ENCODE measurements at places on chromosomes 16 and 17.

- no peak for DNase-seq
These were observed 31.8 kb downstream of the NDEL1 start for GRCh38 chr17:8467527-8467926.

DNA sequence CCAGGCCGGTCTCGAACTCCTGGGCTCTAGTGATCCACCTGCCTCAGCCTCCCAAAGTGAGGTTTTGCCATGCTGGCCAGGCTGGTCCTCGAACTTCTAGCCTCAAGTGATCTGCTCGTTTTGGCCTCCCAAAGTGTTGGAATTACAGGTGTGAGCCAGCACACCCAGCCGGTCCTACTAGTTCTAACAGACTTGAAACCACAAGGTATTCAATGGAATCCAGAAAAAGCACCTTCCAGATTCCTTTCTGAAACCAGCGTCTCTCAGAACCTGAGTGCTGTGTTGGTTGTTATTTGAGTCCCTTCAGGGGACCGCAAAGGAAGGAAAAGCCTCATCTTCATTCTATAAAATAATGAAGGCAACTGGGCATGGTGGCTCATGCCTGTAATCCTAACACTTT lies 4.1 kb downstream of the KRABD2 start:
- no peak for DNase-seq

DNA sequence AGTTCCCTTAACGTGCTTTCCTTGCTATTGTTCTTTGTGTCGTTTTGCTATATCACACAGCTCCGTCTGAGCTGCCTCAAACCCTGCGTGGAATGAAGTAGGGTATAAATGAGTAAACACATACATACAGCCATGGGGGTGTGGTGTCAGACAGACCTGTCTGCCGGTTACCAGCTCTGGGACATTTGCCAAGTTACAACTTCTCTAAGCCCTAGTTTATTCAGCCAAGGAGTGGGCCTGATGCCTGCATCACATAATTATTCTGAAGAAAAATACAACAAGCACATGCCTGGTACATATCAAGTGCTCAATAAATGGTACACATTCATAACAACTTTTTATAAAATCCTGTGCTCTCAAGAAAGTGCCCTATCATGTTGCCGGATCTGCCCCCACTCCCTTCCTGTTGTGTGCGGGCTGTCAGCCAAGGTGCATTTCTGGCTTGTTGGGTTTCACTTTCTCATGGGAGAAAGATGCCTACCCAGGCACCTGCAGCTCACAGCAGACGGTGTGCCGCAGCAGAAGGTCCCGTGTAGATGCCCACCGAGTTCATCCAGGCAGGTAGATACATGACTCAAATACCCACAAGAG lies 30.5 kb downstream of the SMPD3 start:
- no peak for DNase-seq

DNA sequence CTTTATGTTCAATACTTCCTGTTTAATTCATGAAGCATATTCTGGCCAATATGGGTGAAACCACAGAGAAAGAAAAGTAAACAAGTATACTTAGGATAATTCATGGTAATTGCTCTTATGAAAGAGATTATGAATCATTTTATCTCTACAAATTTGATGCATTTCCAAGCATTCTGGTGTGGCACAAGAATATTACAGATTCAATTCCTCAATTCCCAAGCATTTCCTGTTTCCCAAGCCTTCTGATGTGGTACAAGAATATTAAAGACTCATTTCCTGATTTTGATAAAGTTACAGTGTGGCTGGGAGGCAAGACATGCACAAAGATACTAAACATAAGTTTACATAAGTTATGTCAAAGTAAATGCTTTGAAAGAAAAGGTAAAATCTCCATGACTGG lies 126.1 kb upstream of the NUDT7 start:
- DNase-seq: no peak

- peak; percentile 83 for DNase-seq
These were observed 32.1 kb downstream of the IST1 start for GRCh38 chr16:71927383-71927782.

- no peak for DNase-seq
These were observed 45.3 kb downstream of the NF1 start for GRCh38 chr17:31140111-31140510.

DNA sequence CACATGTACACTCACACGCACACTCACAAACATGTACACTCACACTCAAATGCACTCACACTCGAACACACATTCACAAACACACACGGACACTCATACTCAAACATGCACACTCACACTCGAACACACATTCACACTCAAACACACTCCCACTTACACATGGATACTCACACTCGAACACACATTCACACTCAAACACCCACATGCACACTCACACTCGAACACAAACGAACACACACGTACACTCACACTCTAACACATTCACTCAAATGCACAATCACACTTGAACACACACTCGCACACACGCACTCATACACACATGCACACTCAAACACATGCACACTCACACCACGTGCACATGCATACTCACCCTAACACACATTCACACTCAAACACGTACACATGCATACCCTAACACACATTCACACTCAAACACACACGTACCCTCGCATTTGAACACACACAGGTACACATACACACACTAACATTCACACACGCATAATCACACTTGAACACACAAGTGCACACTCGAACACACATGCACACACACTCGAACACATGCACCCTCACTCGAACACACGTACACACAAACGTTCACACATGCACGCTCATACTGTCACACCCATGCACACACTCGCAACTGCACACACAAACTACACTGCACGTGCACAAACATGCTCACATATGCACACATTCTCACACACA lies 41.8 kb downstream of the CFAP20 start:
- no peak for DNase-seq

DNA sequence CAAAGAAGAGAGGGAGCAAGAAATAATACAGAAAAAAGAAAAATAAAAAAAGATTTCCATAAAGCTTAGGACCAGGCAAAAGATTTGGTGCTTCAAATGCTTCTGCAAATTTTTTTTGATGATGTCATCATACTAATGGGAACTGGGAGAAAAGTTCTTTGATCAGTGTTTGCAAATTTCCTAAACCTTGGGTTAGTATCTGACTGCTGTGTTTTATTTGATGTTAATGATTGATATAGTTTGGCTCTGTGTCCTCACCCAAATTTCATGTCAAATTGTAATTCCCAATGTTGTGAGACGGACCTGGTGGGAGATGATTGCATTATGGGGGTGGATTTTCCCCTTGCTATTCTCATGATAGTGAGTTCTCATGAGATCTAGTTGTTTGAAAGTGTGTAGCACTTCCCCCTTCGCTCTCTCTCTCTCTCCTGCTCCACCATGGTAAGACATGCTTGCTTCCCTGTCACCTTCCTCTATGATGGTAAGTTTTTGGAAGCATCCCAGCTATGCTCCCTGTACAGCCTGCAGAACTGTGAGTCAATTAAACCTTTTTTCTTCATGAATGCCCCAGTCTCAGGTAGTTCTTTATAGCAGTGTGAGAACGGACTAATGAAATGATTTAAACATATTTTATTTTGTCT lies 72.6 kb downstream of the TMEM100 start:
- DNase-seq: no peak

- no peak for DNase-seq
These were observed 62.8 kb downstream of the SPACA3 start for GRCh38 chr17:33054412-33054811.

DNA sequence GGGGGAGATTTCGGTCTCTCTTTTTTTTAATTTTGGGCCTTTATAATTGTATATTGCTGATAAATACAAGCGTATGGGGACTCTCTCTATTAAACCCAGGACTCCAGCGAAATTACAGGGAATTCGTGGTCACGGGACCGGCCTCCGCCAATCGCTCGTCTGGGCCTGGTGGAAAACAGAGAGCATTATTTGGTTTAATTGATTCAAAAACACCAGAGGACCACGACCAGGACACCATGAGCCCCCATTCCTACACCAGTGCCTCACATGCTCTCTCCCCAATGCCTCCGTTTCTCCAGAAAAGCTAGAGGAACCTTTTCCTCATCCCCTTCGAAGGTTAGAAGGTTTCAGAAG lies at the start of gene HOXB2:
HOXB2 (minus strand) TSS at position 88 of the 354 bp plus-strand sequence. CDS start 198 bp downstream, outside the sequence.
- DNase-seq: no peak

- no peak for DNase-seq
These were observed 76.5 kb upstream of the ZNF423 start for GRCh38 chr16:49932434-49932833.

DNA sequence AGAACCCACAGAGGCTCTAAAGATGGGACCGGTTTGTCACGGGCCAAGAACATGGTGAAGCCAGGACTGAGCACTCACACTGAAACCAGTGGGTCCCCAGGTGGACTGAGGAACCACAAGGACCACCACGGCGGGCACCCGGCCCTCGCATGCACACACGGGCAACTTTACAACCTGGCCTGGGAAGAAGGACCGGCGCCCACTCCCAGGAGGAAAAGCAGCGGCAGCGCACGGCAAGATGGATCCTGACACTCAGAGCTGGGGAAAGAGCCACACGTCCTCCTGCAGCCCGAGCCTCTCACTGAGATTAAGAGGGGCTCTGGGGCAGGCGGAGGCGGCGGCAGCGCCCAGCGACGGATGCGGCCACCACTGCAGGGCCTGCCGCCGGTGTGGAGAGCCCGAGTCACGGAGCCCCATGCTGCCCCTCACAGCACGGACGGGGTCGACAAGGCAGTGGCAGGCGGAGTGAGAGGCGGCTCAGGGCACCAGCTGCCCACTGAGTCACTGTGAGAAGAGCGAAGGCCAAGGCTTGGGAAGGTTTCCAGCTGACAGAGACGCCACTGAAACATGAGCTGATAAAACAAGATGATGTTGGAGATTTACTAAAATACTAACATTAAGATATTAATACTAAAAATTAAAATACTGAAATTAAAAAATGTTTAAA lies 118.3 kb downstream of the ANKRD11 start:
- no peak for DNase-seq

DNA sequence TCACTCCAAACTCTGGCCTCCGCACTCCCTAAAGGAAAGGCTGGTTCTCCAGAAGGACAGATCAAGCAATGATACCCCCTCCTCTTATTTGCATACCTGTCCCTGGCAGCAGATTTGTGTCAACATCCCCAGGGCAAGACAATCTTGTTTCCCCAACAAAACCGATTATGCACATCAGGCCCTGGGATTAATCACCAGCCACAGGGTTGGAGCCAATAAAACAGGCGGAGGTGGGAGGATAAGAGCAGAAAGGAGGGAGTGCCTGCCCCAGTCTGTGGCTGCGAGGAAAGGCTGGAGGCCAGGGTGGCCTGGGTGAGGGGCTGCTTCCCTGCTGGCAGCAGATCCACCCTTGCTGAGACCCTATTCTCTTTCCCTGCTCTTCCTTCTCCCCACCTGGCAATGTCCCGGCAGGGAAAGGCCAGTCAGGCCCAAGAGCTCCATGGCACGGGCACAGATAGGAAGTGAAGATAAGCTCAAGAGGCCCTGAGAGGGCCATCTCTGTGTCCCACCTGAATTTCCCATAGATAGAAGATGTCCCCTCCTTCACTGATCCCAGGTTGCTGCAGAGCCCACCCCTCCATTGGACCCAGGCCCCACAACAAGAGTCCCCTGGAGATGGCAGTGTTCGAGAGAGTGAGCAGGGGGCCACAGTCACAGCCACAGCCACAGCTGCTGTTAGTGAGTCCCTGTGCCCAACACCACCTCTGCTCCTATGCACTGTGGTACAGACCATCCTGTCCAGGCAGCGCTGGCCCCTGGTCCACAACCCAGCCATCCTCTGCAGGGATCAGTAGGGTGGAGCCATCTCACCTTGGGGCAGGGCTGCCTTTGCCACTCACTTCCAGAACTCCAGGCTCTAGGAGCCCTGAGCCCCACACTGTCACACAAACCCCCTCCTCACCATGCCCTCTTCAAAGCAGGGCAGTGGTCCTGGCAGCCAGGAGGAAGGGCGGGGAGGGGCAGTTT lies 137.5 kb downstream of the SDK2 start:
- DNase-seq: no peak

- DNase-seq: no peak
These were observed 9.2 kb downstream of the STAT3 start for GRCh38 chr17:42378959-42379594.

- DNase-seq: no peak
These were observed 2.0 kb downstream of the LHX1 start for GRCh38 chr17:36939052-36939801.

All from RCC 7860 (cell line).